ENCODE measurements at places on chromosomes 11 and 22.

DNA sequence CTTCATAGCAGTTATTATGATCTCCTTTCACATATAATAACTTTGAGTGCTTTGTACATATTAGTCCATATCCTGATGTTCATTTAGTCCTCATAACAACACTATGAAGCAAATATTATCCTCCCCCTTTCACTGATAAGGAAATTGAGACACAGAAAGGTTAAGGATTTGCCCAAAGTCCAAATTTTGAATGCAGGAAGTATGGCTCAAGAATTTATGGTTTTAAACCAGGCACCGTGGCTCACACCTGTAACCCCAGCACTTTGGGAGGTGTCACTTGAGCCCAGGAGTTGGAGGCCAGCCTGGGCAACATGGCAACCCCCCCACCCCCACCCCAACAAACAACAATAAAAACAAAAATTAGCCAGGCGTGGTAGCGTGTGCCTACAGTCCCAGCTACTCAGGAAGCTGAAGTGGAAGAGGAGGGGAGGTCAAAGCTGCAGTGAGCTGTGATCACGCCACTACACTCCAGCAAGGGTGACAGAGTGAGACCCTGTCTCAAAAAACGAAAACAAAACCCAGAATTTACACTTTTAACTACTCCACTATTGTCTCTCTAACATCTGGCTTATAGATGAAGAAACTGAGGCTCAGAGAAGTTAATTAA, 8.6 kb downstream of the CCDC34 start:
- DNase-seq, result no peak

DNA sequence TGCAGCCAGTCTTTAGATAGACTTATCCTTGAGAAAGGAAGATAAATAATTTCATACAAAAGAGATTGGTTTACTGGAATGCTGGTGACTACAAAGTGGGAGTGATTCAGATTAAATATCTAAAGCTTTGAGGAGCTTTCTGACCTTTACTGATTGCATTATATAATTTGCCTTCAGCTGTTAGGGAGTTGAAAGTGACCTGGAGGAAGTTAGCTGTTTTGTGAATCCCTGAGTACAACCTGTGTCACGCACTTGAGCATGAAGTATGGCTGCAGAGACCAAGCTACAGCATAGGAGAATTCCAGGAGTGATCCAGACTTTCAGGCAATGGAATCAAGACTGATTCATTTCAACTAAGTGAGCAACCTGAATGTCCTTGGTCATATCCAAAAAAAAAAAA, 1848.3 kb upstream of the RAG2 start:
- DNase-seq, result no peak

DNA sequence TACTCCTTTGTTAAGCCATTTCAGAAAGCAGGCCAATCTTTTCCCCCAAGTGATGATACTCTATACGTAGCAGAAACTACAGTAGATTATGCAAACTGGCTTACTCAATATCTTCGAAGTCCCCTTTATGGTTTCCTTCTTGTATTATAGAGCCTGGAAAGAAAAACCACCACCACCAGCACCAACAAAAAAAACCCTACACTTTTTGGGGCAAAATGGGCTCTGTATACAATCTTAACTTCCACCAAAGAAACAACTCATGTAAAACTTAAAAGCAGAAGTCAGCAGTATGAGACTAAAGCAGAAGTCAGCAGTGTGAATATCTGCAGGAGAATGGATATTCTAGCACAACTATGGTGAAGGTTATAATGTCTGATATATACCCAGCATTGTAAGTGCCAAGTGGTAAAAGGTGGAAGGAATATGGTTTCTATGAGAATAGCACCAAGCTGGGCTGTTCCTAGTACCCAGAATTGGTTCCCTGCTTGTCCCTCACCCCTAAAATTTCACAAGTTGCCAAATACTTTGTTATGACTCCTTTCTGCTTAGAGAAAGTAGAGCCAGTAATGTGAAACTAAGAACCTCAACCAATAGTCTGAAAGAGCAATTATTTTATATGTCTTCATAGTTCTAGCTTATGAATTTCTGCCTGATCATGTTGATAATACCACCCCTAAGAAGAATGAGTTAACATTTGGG, 252.1 kb downstream of the SBF2 start:
- DNase-seq, result no peak

DNA sequence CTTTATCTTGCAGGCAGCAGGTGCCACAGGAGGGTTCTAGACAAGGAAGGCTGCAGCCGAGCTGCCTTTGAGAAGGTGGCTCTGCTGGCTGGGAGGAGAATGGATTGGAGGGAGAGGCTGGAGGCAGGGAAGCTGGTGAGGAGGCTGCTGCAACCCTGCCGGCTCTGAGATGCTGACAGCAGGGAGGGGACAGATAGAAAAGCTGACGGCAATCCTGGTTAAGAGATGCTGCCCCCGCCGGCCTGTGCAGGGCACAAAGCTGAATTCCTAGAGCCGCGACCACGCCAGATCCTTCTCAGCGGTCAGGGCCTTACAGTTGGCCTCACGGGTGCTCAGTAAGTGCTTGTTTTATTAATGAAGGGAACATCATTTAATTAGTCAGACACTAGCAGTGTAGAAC, 105.4 kb downstream of the CACNA1I start:
- DNase-seq, result no peak

DNA sequence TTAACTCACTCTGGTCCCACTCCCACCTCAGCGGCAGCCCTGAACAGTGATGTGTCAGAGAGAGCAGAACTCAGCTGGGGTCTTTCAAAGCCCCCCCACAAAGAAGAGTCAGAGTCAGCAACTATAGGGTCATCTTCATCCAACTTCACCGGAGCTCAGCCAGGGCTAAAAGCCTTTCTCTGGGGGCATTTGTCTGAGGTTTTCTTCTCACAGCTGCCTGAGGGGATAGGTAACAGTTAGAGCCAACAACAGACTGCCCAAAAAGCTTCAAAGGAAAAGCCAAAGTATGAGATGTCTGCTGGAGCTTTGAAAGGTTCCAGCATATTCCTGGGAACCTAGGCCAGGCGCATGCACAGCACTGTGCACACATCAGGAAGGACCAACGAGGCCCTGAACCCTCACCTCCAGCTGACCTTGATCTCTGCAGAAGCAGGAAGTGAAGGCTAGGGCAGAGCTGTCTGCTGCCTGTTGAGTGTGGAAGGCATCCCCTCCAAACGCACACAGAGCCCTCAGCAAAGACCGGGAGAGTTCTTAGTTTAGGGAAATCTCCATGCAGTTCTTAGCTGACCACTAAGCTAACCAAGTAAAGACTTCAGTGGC, 28.1 kb upstream of the COMT start:
- no peak for DNase-seq

DNA sequence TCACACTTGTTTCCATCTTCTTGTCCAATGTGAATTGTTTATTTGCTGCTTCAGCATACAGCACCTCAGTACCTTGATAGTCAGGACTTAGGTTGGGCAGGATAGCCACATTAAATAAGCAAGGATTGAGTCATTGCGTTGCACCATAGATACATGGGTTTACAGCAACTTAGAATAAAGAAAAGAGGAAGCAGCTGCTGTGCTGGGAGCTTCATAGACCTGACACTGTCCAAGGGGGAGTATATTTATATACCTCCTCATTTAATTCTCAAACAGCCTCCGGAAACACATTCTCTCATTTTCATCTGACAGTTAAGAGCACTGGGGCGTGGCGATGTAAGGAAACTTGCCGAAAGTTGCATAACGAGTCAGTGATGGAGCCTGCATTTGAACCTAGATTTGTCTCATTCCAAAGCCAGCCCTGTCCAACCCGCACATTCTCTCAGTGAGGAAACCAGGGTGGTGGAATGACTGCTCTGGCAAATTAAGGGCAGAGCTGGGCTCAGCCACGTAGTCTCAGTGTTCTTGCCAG, 42.2 kb downstream of the UBASH3B start:
- no peak for DNase-seq

DNA sequence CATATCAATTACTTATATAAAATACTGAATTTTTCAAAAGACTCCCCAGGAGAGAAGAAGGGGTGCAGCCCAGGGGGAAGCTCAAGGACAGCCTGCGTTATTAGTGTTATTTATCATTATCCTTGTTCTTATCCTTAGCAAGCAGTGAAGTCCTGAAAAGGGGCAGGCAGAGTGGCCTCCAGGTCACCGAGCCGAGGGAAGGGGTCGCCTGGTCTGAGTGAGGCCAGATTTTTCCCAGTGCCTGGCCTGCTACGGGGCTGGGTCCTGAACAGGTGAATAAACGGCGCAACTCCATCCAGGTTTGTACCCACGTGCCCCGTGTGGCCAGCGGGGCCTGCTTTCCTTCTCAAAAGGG, 123.7 kb downstream of the BRD1 start:
- DNase-seq, result no peak

DNA sequence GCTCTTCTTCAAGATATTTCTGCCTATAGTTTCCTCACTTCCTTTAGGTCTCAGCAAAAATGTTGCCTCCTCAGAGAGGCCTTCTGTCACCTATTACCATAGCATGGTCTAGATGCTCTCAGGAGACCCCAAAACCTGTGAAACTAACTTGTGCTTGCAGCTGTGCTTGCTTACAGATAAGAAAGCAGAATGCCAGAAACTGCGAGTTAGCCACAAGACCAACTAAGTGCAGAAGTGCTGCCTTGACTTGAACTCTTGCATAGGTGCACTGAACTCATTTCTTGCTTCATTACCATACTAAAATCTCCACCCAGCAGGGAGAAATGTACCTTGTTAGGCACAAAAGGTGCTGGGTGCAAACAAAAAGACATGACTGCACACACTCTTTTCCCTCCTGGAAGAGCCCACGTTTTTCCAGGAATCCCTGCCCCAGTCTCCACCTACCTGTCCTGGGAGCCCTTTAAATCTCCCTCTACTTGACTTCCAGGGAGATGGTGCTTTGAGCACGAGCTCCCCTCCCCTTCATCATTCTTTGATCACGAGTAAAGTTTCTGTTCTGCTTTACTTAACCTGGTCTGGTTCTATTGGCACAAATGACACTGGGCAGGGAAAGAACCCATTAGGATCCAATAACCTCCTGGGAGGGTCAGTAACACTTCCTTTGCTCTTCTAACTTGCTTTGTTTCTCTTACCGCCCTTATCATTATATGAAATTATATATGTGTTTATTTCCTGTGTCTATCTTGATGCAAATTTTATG, 137.7 kb upstream of the DDI1 start:
- no peak for DNase-seq

GRCh38 chr11:72719144-72719543, 33.1 kb downstream of the ARAP1 start:
- no peak for DNase-seq

DNA sequence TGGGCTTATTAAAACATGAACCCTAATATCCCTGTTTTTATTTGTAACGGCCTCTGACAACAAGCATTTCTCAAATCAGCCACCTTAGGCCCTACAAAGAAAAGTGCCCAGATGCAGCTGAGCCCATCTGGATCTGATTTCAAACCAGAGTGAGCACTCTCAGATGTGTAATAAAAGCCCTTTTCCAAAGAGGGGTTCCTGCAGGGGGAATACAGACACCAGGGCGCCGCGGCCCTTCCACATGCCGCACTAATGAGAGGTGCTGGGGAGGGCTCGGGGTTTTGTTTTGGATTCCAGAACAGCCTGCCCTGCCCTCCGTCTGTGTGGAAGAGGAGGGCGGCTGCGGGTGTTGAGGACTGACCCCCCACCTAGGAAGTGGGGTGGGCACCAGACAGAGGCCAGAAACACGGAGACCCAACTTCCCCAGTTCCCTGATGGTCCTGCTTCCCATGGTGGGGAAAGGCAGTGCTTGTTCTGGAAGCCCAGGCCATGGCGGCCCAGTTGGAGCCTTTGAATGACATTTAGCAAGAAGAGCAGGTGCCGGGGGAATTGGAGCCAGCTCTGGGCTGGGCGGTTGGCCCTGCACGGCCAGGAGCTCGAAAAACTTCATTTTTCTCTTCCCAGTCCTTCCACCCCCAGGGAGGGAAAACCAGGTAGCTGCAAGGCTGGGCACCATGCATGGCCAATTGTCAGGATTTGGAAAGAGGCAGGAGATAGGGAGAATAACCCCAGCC, 63.7 kb downstream of the MACROD1 start:
- no peak for DNase-seq
